ENCODE measurements at places on chromosomes 7 and 10.

GRCh38 chr10:94407668-94408067, 5.3 kb downstream of the TBC1D12 start:
- DNase-seq, result no peak

GRCh38 chr7:95324431-95324830, at the start of gene PON1:
PON1 (minus strand) TSS chr7:95324532; CDS start chr7:95324475, 57 bp downstream.
- DNase-seq, result peak; percentile 9

DNA sequence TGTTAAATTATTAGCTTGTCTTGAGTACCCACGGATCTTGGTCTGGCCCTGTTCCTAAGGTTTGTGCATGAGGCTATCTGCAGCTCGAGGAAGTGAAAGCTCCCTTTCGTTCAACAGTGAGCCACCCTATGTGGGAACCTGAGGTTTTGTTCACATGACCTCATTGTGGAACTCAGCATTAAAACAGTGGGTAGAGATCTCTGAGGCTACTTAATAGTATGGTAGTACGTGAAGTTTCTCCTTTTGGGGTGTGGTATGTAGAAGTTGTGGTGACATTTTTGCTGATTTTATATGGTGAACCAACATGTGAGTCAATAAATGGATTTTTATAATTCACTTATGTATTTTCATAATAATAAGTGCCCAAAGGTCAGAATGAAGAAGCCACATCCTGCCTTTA, 252.7 kb upstream of the FERD3L start:
- no peak for DNase-seq

DNA sequence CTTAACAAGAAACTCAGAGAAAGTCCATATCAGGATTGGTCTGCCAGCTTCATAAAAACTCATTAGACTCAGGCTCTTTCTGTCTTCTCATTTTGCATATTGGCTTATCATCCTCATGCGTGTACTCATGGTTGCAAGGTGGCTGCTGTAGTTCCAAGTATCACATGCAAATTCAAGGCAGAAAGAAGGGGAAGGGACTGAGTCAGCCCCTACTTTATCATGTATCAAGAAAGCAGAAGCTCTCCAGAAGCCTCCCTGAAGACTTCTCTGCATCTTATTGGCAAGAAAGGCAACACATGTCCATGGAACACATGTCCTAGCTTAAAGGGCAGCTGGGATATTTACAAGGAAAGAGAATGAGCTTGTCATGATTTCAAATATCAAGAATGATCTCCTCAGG, 19.4 kb upstream of the EZH2 start:
- DNase-seq, result no peak

- no peak for DNase-seq
These were observed 195.7 kb upstream of the KLF6 start for GRCh38 chr10:3980660-3981059.

- DNase-seq, result no peak
These were observed 31.7 kb downstream of the CHST12 start for GRCh38 chr7:2435146-2435545.

- DNase-seq, result no peak
These were observed 558.7 kb downstream of the PTPRN2 start for GRCh38 chr7:158028971-158029370.

GRCh38 chr10:132876993-132877431, 65.4 kb downstream of the CFAP46 start:
- no peak for DNase-seq

DNA sequence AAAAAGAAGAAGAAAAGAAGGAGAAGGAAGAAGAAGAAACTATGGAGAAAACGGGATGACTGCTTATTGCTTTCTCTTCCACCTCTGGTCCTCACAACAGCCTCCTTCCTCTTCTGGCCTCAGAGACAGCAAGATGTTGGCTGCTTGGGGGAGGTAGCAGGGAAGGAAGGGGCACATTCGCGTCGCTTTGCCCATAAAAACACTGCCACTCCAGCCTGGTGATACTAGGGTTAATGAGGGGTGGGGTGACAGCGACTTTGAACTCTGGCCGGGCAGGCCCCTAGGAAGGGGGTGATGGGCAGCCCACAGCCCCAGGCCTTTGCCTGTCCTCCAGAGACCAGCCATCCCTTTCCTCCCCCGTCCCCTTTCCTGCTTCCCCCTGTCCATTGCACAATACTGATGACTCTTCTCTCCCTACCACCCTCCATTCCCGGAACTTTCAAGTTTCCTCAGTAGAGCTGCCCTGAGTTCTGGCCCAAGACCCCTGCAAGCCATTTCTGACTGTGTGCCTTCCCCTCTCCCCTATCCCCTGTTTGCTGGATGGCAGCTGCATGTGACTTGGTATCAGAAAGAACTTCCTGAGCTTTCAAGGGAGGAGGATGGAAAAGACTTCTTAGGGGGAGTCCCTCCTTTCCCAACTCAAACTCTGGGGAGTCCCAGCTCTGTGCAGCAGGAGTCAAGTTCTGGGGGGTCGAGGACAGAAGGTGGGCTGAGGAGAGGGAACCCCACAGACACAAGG, 2.2 kb upstream of the CUEDC2 start:
- DNase-seq, result no peak

- DNase-seq, result no peak
These were observed 579.1 kb downstream of the CCSER2 start for GRCh38 chr10:84907461-84908009.

- no peak for DNase-seq
These were observed 625.1 kb upstream of the PCDH15 start for GRCh38 chr10:55426138-55426537.

Measured in stimulated activated naive CD8-positive, alpha-beta T cell treated with anti-CD3 and anti-CD28 coated beads, Interleukin-15, amount 100 ng/mL, for 72 hours (primary cell).